HFF-Myc (cell line): ENCODE measurements at places on chromosomes 1 and 21.

GRCh38 chr1:920521-920920 is 3.2 kb upstream of the SAMD11 start:
- no peak for DNase-seq

DNA sequence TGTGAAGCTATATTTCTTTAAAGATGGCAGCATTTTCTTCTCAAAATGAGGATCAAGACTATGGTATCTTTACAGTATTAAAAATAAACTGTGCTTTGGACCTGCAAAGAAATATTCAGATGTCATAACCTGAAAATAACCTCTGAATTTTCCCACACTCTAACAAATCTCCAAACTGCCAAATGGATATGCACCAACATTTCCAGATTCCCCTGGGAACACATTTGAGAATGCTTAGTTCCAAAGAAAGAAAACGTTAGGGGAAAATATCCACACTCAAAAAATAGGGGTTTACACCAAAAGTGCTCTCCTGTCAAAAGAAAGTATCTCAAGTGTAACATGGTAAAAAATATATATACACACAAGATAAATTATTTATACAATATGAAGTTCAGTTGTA is 69.1 kb upstream of the ARHGAP29 start:
- no peak for DNase-seq

GRCh38 chr1:53088616-53089300 is 26.7 kb downstream of the PODN start:
- DNase-seq = no peak

- DNase-seq = no peak
These were observed 120.7 kb downstream of the NFIA start for GRCh38 chr1:61202854-61203598.

- no peak for DNase-seq
These were observed 173.8 kb downstream of the ETS2 start for GRCh38 chr21:38979271-38980121.

DNA sequence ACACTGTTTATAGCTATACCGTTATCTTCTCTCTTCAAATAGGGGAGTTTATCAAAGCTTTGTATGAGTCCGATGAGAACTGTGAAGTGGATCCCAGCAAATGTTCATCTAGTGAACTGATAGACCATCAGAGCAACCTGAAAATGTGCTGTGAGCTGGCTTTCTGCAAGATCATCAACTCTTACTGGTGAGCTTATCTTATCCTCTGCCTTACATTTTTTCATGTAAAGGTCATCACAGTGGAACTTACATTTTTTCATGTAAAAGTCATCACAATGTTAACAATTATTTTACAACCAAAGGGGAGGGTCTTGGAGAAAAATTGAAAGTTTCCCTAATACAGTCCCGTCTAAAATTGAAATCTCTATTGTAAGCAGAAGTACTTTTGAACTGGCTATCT is 45.2 kb downstream of the CLEC20A start:
- DNase-seq = no peak

GRCh38 chr1:81543764-81544163 is 257.0 kb upstream of the ADGRL2 start:
- DNase-seq = no peak

DNA sequence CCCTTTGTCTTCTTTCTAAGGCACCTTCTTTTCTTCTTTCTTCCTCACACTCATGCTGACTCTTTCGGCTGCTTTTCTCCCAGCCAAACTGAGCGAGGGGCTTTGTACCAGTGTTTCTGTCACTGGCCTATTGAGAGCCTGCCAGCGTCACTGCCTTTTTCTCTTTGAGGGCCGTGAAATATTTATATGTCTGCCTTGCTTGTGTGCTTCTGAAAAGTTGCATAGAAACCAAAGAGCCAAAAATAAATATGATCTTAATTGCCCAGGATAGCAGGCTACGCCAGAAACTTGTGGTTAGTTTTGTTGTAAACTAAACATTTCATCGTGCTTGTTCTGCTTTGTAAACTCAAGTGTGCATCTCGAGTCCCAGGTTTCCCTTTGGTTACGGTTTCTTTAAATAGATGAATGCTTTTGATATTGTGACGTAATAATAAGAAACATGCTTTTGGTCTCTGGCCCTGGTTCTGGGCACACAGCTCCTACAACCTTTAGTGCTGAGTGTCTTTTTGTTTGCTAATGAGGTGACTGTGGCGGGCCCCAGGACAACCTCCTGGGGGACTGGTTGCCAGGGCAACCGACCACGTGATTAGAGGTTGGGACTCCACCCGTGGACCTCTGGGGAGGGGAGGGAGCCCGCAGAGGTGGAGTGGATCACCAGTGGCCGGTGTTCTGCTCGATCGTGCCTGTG is 10.8 kb downstream of the SLC37A1 start:
- DNase-seq = peak; percentile 21

GRCh38 chr21:45228171-45228641 is 59.5 kb downstream of the POFUT2 start:
- DNase-seq = peak; percentile 88

- no peak for DNase-seq
These were observed 50.7 kb downstream of the JAK1 start for GRCh38 chr1:64915381-64916274.

GRCh38 chr21:35506771-35507170 is 457.7 kb upstream of the RUNX1 start:
- DNase-seq = no peak

DNA sequence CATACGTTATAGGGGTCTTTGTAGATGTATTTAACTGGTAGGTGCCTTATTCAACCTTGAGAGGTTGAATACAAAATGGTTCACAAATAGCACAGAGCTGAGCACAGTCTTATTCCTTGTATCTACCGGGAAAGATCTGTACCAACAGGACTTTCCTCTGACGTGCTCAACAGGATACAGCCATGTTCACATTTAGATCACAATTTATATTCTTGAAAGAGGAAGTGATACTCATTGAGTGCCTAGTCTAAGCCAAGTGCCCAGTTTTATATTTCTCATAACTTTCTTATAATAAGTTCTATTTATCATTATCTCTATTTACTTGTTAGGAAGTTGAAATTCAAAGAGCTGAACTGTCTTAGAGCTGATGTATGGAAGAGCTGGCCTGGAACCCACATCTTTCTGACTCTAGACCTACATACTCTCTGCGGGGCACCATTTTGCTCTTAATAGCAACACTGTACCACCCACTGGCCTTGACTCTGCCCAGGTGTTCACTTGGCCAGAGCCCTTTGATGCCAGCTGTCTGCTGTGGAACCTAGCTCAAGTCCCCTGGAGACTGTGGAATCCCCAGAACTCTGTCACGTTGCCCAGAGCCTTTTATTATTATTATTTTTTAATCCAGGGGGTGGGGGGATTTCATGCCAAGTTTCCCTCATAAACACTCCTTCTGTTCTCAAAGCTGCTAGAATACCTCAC is 156.2 kb downstream of the TPR start:
- DNase-seq = no peak

- DNase-seq = no peak
These were observed 7.6 kb downstream of the CDKN2C start for GRCh38 chr1:50977575-50978143.

- DNase-seq = no peak
These were observed 25.6 kb downstream of the SYT11 start for GRCh38 chr1:155884982-155885381.

- no peak for DNase-seq
These were observed 150.0 kb downstream of the PPP1R12B start for GRCh38 chr1:202498542-202498941.

DNA sequence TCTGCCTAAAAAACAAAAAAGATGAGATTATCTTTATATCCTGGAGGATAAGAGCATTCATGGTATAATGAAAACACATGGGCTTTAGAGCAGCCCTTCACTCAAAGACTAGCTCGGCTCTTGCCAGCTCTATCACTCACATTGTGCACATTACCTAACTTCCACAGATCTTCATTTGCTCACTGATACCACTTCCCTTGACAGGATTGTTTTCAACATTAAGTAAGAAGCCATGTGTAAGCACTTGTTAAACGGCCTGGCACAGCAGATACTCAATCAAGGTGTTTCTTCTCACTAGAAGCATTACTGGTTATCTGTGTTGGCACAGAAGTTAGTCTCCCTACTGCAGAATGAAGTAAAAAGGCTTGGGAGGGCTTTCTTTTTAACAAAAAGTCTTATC is 18.7 kb downstream of the LPGAT1 start:
- DNase-seq = no peak

DNA sequence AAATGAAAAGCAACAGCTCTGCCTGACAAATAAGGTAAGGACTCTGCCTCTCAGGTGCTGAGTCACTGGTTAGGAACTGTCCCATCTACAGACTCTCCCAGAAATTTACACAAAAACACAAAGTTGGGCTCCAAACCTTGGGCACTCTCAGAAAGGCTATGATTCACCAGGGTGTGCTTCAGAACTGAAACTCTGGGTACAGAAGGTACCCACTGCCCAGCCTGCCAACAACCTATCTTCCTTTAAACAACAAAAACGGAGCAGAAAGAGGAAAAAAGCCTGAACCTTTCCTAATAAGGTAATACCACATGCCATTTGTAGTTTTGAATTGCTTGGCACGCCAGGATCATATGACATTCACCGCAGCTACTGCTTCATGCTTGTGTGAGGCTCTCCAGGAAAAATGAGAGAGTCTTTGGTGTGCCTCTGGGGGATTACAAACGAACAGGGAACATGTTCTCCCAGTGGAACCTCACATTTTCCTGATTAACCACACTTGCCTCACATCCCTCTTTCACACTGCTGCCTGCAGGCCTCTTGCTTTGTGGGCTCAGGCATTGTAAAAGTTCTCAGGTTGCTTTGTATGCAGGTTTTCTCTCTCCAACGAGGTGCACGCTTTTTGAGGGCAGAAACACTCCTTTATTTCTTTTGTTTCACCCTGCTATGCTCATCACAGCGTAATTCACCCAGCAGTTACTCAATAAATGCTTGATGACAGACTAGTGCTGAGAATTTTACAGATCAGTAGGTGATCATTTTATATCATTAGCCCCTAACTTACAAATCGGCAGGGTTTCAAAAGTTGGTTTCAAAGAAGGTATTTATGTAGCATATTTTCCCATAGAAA is 65.1 kb downstream of the GADD45A start:
- peak; percentile 81 for DNase-seq

DNA sequence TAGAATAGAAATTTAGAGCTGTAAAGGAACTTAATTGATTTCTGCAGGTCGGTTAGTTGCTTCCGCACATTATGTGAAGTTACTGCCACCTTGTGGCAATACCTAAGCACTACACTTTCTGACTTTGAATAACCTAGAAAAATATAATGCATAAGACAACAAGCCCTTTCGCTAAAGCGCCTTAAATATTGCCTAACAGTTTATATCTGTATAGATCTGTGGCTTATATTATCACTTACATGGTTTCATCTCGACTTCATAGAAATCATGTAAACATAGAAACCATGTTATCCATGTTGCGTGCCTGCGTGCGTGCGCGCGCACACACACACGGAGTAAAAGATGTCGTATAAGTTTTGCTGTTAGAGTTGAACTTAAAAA is 10.9 kb upstream of the IFI16 start:
- no peak for DNase-seq

- DNase-seq = no peak
These were observed 14.1 kb upstream of the PLEKHG5 start for GRCh38 chr1:6505367-6506209.

- DNase-seq = no peak
These were observed 77.3 kb upstream of the ARID1A start for GRCh38 chr1:26618561-26618960.

DNA sequence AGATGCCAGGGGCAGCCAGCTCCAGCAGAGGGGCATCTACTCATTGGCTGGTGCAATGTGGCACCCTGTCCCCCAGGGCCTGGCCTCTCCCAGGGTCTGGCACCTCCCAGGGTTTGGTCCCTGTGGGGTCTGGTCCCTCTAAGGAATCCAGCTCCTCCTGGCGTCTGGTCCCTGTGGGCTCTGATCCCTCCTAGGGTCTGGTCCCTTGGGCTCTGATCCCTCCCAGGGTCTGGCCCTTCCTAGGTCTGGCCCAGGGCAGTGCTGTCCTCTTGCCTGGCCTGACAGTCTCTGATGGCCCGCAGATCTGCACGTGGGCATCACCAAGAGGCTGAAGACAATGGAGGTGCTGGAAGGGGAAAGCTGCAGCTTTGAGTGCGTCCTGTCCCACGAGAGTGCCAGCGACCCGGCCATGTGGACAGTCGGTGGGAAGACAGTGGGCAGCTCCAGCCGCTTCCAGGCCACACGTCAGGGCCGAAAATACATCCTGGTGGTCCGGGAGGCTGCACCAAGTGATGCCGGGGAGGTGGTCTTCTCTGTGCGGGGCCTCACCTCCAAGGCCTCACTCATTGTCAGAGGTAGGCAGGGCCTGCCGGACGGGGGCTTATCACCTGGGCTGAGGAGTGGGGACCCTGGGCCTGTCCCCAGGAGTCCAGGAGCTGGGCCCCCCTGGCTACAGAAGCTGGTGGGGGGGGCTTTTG is 73.9 kb downstream of the OBSCN start:
- DNase-seq = no peak

- DNase-seq = no peak
These were observed 69.0 kb upstream of the KRTAP19-8 start for GRCh38 chr21:31107176-31107785.

GRCh38 chr1:9658199-9658598 is 6.7 kb downstream of the PIK3CD start:
- no peak for DNase-seq

GRCh38 chr1:3444736-3445135 is 9.7 kb upstream of the ARHGEF16 start:
- DNase-seq = no peak

DNA sequence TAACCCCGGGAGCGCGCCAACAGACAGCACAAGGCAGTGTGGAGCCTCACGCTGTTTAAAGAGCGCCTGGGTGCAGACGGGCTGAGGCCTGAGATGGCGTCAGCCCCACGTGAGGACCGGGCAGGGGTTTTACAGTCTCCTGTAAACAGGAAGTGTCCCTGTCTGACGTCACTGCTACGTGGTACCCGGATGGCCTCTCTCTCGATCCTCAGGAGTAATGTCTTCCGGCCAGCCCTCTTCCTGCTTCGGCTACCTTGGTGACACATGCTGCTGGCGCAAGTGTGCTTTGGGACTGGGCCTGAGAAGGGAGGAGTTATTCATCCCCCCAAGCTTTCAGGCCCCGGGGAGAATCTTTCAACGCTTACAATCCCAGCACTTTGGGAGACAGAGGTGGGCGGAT is 41.2 kb downstream of the CNST start:
- DNase-seq = no peak

DNA sequence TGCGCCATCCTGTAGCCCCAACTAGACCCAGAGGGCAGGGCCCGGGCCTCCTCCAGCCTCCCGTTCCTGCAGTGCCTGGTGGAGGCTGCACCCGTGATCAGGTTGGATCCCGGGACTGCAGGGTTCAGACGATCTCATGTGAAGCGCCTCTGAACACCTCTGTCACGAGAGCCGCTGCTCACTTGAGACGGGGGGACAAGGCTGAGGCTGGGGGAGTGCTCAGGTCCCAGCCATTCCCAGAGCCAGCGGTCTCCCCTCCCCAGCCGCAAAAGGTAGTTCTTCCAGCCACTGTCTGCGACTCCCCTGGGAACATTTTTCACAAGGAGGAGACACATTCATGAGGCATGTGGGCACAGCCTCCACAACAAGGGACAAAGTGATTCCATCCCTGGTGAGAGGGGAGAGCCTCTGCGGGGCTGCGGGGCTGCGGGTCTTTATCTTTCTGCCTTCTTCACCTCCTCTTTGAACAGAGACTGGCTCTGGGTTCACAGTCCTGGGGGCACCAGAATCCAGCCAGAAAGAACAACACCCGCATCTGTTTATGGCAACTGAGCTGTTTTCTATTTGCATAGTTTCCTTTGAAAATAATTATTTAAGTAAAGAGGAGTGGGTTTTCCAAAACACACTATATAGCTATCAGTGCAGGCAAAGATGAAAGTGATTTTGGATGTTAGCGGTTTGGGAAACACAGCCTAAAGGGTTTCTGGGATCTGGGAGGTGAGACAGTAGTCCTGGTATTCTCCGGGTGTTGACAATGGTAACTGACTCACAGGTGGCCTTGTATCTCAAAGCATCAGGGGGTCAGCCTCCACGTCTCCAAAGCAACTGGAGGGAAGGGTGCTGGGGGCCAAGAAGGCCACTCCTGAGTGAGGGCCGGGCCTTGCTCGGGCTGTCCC is 13.0 kb upstream of the LDLRAP1 start:
- no peak for DNase-seq
